ENCODE measurements at places on chromosomes 1 and 21. TPM values are rescaled to one million over a fixed set of nuclear protein-coding genes. Genes with fewer than 3 reads are reported as not detected.

- no peak for DNase-seq
Observed at GRCh38 chr1:230839173-230839572, 29.1 kb downstream of the C1orf198 start.

Gene LCE4A
- not detected for total RNA-seq

DNA sequence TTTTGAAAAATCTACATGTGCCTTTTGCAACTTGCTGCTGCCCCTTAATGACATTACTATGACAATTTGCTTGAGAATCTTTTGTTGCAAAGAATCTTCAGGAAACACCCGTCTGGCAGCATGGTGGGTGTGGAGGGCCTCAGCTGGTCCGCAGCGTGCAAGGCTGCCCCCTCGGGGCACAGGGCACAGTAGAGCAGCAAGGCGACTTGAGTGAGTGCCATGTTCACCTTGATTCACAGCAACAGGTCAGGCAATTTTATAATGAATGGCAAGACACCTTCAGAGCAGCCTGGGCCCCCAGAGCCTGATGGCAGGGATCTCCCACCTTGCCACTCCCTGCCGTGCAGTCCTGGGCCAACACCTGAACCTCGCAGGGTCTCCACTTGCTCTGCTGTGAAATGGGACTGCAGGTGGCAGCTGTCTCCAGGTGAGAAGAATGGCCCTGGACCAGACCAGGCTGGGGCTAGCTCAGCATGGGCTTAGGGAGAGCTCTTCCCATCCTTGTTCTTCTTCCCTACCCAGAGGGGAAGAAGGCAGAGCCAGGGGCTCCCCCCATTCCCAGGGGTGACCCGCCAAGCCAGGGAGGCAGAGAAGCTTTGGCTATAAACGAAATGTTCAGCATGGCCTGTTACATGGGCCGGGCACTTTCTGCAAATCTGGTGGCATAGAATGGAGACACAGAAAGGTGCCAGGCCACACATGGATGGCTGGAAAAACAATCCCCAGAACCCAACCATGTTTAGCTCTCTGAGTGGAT lies 34.5 kb upstream of the ACTRT2 start:
- DNase-seq, result peak; percentile 18

DNA sequence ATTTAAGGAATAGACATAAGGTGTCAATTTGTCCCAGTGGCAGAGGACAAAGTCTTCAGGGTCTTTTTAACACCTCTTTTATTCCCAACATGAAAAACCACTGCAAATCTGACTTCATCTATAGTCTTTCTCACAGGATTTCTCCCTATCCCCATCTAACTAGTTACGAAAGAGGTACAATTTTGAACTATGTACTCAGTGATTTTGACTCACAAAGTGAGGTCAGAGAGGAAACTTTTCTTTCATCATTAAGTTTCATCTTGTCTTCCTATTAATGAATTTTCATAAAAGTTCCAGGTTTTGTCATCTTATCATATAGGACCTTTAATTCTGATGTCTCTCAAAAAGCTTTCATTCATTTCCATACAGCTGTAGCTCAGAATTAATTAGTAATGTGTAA lies 63.3 kb downstream of the ASH1L start:
- no peak for DNase-seq

DNA sequence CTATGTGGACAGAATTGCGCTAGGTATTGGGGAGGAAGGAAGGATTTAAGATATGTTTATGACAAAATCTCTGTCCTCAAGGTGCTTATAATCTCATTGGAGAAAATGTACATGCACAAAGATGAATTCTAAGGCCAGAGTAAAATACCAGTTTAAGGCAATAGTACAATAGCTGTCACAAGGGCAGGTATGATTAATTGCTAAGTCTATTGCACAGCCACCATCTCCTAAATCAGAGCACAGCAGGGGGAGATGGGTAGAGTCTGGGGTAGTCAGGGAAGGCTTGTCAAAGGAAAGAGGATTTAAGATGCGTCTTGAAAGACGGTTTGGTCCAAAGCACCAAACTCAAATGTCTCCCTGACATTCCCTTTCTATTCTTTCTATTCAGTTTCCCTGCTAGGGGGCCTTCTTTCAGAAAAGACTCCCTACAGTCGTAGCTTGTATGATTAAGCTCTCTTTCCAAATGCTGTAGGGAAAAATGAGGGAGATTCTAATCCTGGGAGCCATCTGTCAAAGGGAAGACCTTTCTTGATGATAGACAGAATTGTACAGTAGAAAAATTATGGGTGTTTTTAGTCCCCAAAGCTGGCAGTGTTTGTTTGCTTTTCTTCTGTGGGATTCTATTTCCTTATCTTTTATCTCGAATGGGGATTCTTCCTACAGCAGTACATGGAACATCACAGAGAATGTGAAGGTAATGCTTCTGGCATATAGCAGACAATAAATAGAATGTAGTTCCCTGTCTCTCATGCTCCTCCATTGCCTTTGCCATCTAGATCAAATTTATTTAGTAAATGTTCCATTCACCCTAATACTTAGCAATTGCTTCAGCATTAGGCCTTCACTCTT lies 107.6 kb upstream of the NFIA start:
- no peak for DNase-seq

DNA sequence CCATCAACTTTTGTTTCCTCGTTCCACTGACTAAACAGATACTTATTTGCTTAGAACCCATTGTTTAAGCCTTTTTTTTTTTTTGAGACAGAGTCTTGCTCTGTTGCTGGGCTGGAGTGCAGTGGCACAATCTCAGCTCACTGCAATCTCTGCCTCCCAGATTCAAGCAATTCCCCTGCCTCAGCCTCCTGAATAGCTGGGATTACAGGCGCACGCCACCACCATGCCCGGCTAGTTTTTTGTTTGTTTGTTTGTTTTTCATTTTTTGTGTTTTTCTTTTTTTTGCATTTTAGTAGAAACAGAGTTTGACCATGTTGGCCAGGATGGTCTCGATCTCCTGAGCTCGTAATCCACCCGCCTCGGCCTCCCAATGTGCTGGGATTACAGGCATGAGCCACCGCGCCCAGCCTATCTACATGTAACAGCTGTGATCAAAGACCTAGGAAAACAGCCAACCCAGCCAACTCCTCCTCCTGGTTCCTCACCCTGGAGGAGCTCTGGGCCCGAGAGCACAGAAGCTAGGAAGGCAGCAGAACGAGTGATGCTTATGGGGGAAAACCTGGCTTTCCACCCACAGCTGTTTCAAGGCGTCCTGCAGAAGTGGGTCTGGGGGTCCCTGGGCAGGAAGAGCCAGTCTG lies 32.9 kb downstream of the KCNN3 start:
- DNase-seq, result no peak

DNA sequence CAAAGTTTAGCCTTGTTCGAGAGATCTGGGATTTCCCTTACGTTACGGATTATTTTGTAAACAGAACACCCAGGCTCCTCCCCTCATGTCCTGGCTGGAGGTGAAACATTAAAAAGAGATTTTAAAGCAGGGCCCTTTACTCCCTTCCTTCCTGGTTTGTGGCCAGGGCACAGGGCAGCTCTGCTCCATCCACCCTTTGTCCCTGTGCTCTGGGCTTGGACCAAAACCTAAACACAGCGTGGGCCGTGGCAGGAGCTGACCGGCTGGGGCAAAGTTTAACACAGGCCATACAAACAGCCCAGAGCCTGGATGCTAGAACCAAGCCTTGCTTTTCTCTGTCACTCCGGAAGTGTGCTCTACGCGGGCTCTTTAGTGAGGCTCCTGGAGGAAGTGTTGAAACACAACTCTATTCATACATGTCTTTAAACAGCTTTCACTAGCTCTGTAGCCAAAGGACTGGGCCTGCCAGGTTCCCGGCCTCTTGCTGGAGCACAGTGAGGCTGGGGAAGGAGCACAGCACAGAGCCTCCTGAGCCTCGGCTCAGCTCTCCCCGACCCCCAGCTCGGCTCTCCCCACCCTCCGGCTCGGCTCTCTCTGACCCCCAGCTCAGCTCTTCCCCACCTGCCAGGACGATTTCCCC lies 84.7 kb downstream of the PDE9A start:
- DNase-seq, result peak; percentile 82

Gene TEX38
- total RNA-seq, result not detected

- DNase-seq, result no peak
Observed at GRCh38 chr1:230175163-230175747, 108.2 kb downstream of the GALNT2 start.

Gene TMEM82
- 2.5 TPM for total RNA-seq

DNA sequence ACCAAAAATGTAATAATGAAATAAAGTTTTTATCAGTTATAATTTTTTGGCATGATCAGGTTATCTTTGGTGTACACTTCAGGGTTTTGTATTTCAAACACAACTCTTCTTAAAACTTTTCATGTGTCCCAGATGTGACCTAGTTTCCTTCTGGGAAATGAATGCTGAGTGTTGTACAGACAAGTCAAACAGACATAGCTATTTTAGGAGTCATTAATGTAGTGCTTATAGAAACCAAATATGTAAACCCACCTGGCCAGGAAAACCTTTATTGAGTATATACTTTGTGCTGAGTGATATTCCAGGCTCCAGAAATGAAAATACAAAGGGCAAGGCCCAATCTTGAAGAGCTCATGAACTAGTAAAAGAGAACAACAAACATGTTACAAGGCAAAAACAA lies 25.9 kb upstream of the HOOK1 start:
- DNase-seq, result no peak

Gene APOBEC4
- not detected for total RNA-seq

GRCh38 chr1:177561436-177561835 lies 390.7 kb downstream of the BRINP2 start:
- DNase-seq, result no peak

DNA sequence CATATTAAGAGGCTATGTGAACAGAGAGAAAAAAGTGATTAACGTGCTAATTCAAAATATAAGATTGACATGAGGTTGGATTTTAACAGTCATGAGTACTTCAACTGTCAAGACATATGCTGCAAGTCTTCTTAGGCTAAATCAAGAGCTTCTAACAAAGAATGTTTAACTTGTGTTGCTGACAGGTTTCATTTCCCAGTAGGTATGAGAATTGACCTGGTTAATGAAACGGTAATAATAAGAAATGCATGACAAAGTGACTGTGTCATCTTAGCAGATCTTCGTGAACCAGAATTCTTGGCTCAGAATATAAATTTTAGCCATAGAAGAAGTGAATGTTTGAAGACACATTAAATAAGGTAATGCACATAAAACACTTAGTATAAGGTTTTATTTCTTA lies 132.6 kb upstream of the PTGFR start:
- no peak for DNase-seq

GRCh38 chr1:29254346-29254745 lies 18.0 kb downstream of the PTPRU start:
- DNase-seq, result no peak

- peak; percentile 37 for DNase-seq
Observed at GRCh38 chr21:46128106-46128932, 27.1 kb downstream of the FTCD start.

DNA sequence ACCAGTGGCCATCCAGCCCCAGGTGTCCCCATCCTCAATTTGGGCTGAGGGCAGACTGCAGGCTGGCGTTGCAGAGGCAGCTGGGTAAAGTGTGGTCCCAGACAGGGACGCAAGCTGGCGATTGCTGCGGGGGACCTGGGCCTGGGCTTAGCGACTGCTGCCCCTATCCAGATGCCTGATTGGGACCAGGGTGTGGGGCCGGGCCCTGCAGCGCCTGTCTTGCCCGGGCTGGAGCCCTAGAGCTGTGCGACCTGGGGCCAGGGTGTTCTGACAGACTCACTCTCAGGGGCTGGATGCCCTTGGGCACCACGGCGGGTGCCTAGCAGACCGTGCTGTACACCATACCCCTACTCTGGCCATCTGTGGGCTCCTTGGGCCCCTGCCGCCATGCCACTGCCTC lies 16.2 kb upstream of the FAAP20 start:
- no peak for DNase-seq

DNA sequence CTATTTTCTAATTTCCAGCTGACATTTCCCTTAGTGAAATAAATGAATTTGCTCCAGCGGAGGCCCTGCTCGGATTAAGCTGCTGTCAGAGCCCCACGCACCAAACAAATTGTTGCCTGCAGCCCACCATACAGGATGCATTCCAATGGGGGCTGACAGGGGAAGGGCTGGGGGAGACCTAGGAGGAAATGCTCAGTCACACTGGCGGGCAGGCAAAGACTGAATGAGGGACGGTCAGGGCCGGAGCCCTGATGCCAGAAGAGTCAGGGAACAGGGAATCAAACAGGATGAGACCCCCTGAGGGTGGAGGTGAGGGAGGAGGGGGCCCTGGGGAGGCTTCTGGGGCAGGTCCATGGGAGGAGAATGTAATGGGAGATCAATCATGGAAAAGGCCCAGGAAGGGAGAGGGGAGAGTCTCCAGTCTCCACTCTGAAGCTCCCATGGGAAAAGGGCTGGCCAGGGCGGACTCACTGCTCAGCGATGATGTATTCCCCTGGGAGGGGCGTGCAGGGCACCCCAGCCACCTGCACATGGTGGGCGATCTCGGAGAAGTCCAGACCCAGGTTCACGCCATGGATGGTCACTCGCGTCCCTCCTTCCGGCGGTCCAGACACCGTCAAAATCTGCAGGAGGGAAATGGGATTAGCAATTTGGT lies 149.4 kb upstream of the CD34 start:
- DNase-seq, result no peak

Gene CACNA1S
- total RNA-seq, result not detected

- DNase-seq, result no peak
Observed at GRCh38 chr1:235984041-235984825, 80.7 kb downstream of the NID1 start.

Gene FCRLB
- total RNA-seq, result 0.40 TPM

Gene EPHB2
- total RNA-seq, result 57.4 TPM

Gene FAM43B
- not detected for total RNA-seq

DNA sequence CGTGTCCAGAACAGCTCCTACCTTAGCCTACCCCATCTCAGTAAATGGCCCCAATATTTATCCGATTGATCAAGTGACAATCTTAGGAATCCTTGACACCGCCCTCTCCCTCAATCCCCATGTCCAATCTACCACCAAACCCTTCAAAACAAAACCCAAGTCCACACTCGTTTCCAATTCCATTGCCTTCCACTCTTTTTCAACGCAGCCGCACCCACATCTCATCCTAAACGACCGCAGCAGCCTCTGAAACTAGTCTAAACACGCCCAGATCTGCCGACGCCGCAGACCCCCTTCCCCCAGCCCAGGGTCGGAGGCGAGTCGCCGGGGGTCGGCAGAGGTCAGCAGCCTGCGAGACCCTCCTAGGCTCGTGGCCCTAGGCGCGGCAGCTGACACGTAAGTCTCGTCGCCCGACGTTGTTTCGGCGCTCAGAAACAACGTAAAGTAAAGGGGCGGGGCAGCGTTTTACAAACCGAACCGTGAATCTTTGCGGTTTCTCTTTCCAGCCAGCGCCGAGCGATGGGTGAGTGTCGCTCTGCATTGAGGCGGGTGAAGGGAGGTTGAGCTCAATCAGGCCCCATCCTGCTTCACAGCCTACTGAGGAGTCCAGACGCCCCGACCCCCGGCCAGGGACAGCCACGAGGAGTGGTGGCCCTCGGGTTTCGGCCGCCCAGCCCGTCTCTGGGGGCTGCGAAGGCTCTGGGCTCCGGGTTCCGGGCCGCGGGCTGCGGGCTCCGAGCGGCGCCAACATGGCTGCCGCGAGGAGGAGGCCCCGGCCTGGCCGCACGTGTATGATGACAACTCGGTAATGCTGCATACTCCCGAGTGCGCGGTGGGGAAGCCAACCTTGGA lies at the start of gene RPS8:
Gene RPS8, plus strand, starts transcription at position 463 of the 852 bp plus-strand sequence. Its CDS starts 57 bp downstream, at position 520.
- peak; percentile 97 for DNase-seq

DNA sequence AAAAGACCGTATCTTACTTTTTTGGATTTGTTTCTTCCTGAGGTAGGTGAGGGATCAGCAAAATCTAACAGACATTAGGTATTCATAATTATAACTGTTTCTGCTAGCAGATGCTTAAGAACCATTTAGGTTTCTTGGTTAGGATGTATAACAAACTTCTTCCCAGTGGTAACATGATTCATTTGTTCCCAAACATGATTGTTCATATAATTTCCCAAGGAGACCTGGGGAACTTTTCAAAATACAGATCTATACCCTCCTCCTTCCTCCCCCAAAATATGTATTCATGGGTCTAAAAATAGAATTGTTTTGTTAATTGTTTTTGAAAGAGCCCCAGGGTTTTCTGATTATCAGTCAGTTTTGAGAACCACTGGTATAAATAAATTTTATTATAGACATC lies 228.2 kb downstream of the COP1 start:
- no peak for DNase-seq

All from Peyer's patch (tissue), 4 donors.